Activated CD4-positive, alpha-beta T cell treated with anti-CD3 and anti-CD28 coated beads for 24 hours (primary cell): ENCODE measurements at places on chromosomes 13 and 19.

- DNase-seq, result no peak
These were observed 851 bp downstream of the ZNF320 start for GRCh38 chr19:52896431-52897137.

- DNase-seq, result no peak
These were observed 18.7 kb downstream of the GADD45B start for GRCh38 chr19:2494447-2495129.

- no peak for DNase-seq
These were observed 9.6 kb downstream of the PRR22 start for GRCh38 chr19:5774921-5775320.

DNA sequence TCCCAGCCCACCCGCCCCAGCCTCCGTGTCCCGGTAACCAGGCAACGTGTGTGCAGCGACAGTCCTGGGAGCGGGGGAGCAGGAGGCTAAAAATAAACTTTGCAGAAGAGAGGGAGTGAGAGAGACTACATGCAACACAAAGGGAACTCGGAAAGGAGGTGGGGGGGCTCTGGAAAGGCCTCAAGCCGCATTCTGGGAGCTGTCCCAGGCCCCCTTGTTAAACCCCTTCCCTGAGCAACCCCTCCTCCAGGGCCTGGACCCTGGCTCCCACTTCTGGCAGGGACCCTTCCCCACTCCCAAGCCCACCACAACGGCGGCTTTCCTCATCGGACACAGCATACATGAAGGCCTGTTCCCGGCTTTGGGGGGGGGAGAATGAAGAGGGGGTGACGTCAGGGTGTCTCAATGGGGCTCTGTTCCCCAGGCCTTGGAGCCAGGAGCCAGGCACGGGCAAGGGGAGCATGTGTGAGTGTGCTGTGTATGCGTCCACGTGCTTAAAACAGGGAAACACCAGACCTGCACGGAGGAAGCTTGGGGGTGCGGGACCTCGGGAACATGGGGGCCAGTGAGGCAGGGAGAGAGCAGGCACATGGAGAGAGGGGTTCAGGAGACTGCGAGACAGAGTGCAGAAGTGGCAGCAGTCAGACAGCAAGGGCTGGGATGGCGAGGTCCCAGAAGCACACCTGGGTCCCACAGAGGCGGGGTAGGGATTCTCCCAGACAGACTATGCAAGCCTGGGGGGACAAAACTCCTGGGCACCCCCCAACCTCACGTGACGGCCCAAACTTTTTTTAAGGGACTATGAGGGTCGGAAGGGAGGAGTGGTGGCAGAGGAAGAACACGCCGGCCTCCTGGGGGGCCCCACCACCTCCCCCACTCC lies 2.3 kb downstream of the ERF start:
- no peak for DNase-seq

GRCh38 chr19:57057036-57057686 lies 62.6 kb upstream of the USP29 start:
- DNase-seq, result no peak

- no peak for DNase-seq
These were observed 547.0 kb upstream of the SLITRK5 start for GRCh38 chr13:87123987-87124784.

DNA sequence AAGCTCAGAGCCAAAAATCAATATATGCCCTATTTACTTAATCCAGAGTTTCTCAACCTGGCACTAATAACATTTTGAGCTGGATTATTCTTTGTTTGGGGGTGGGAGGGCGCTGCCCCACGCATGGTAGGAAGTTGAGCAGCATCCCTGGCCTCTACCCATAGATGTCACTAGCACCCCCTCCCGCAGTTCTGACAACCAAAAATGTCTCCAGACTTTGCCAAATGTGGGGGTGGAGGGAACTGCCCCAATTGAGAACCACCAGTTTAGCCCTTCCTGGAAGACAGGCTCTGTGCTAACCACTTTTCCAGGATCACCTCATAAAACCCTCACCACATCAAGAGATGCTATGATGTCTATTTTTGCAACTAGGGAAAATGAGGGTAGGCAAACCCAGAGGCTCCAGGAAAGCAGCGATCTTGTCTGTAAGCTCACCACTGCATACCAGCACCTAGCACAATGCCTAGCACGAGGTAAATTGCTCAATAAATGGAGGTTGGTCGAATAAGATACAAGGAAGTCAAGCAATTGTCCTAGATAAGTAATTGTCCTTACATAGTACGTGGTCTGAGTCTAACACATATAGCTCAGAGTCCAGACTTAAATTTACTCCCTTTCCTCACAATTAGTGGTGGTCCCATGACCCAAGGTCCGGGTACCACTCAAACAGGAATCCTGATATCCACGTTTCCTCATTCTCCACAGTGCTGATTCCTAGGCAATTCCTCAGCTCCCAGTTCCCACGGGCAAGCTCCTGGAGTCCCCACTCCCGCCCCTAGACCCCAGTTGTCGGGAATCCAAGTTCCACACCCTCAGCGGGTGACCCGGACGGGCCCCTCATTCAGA lies 892 bp downstream of the TRIR start:
- DNase-seq, result peak; percentile 45

GRCh38 chr19:30159636-30160035 lies 212.5 kb upstream of the ZNF536 start:
- no peak for DNase-seq

DNA sequence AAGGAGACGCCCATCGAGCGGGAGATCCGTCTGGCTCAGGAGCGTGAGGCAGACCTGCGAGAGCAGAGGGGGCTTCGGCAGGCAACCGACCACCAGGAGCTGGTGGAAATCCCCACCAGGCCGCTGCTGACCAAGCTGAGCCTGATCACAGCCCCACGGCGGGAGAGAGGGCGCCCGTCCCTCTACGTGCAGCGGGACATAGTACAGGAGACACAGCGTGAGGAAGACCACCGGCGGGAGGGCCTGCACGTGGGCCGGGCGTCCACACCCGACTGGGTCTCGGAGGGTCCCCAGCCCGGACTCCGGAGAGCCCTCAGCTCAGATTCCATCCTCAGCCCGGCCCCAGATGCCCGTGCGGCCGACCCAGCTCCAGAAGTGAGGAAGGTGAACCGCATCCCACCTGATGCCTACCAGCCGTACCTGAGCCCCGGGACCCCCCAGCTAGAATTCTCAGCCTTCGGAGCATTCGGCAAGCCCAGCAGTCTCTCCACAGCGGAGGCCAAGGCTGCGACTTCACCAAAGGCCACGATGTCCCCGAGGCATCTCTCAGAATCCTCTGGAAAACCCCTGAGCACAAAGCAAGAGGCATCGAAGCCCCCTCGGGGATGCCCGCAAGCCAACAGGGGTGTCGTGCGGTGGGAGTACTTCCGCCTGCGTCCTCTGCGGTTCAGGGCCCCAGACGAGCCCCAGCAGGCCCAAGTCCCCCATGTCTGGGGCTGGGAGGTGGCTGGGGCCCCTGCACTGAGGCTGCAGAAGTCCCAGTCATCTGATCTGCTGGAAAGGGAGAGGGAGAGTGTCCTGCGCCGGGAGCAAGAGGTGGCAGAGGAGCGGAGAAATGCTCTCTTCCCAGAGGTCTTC lies 7.1 kb downstream of the MISP start:
- DNase-seq, result no peak

DNA sequence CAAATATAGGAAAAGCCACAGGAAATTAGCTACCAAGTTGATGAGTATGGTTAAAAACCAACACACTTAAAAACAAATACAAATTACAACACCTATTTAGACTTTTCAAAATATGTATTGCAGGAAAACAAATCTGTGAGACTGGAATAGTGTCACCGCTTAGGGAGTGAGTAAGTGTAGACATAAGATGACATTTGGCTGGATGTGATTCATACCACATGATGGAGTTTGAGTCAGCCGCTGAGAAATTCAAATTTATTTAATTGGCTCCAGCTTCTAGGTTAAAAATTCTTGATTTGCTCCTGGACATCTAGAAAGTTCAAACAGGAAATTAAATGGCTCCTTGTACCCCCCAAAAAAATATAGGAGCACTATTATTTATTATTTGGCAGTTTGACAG lies 531.7 kb downstream of the SLITRK1 start:
- DNase-seq, result no peak

GRCh38 chr13:107866032-107866940 lies 349.1 kb downstream of the LIG4 start:
- DNase-seq, result no peak

- DNase-seq, result no peak
These were observed 390.4 kb downstream of the SUCLA2 start for GRCh38 chr13:47610687-47611086.

- DNase-seq, result no peak
These were observed 9.5 kb upstream of the SWSAP1 start for GRCh38 chr19:11364935-11365334.

- no peak for DNase-seq
These were observed 48.5 kb downstream of the KLF2 start for GRCh38 chr19:16373079-16373478.

- DNase-seq, result no peak
These were observed 34.8 kb downstream of the ATP7B start for GRCh38 chr13:51976423-51976822.

DNA sequence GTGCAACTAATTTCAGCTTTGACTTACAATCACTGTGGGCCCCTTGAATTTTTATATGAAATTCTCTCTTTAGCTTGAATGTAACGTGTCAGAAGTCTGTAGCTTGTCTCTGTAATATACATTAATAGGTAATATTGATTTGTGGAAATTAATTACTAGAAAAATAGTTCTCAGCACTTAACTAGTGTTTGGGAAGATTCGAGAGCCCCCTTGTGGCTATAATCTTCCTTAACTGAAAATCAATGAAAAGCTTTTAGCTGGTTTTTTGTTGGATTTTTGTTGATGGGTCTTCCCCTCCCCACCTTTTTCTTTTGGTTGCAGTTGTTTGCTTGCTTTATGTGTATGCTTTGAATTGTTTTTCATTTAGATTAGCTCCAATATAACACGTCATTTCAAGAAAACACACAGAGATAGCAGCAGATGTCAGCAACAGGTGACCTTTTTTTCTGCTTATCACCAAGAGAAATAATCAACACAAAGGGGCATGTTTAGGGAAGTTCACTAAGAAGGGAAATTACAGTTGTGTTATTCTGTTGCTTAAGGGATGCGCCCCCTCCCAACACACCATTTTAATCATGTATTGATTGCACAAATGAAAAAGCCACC lies 176.8 kb downstream of the OXGR1 start:
- no peak for DNase-seq

GRCh38 chr13:51235186-51235585 lies 13.0 kb downstream of the FAM124A start:
- no peak for DNase-seq

- DNase-seq, result no peak
These were observed 6.6 kb upstream of the NRTN start for GRCh38 chr19:5798244-5798643.

DNA sequence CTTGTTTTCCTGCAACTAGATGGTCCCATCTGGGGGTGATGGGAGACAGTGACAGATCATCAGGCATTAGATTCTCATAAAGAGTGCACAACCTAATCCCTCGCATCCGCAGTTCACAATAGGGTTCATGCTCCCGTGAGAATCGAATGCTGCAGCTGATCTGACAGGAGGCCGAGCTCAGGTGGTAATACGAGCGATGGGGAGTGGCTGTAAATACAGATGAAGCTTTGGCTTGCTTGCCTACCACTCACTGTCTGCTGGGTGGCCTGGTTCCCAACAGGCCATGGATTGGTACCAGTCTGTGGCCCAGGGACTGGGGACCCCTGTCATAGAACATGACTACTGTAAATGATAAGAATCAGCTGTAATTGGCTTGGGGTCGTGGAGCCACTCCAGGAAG lies 28.0 kb downstream of the WDR88 start:
- DNase-seq, result no peak

- no peak for DNase-seq
These were observed 11.6 kb upstream of the CEACAM3 start for GRCh38 chr19:41784743-41785142.

DNA sequence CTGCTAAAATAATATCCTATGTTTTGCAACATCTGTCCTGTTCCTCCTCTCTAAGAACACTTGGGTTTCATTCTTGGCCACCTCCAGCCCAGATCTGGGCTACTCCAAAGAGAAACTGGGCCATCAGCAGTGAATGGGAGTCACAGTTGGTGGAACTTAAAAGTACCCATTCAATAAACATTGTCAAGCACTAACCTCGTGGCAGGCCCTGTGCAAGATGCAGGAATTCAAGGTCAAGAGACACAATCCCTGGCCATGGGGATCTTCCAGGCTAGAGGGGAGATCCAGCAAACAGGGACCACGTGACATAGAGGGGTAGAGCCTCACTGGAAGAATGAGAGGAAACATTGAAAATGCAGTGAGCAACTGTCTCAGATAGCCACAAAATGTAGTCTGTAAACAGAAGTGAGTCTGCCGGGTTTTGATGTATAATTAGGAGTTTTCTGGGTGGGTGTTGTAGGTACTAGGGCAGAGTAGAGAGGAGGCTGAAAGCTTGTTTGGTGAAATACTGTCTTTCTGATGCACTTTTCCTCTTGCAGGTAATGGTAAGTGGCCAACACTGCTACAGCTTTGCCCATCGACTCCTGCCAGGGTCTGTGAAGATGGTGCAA lies 14.8 kb upstream of the EID2 start:
- DNase-seq, result no peak

DNA sequence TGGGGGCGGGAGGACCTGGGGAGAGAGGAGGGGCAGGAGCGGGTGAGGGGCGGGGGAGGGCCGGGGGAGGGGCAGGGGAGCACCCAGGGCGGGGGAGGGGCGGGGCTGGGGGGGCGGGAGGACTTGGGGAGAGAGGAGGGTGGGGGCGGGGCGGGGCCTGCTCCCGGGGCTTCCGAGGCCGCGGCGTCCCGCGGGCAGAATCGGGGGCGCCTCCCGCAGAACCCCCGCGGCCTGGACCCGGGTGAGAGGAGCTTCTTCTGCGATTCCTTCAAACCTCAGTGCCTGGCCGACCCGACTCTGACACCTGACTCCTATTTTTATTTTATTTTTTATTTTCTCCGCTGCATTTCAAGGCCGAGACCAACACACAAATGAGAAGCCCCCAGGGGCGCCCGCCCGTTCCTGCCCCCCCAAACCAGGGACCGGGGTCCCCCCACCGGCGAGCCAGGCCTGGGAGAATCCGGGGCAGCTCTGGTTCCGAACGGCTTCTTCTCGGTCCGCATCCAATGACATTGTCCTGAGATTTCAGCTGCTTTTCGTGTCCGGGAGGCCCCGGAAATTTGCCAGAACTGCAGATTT lies 470 bp upstream of the GRTP1 start:
- no peak for DNase-seq

- no peak for DNase-seq
These were observed 9.7 kb downstream of the DEDD2 start for GRCh38 chr19:42207767-42208271.
